CD14-positive monocyte (primary cell): ENCODE measurements at places on chromosomes 6 and 20.

DNA sequence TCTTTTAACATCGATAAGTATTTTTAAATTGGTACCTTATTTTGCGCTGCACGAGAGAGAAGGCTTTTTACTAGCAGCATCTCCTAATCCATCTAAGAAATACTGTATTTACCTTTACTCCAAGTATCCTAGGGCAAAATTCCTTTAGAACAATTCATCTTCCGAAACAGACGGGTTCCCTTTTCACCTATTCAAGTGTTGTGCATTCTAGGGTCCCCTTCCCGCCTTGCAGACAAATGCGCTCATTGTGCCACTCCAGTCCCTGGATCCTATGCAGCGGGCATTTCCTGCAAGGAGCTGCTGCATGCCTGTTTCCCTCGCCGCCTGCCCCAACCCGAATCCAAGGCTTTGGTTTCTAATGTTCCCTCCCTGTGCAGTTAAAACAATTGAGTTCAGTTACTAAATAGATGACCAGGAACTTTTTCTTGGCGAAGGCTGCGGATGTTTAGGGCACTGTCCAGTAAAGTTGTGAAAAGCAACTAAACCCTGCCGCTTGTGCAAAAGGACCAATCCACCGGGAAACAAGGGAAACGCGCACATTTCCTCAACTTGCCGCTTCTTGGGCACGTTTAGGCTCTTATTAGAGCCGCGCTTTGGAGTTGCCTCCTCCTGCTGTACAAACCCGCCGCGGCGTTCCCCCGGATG is 556 bp upstream of the SCAF8 start:
- DNase-seq: no peak

GRCh38 chr6:139290787-139291311 is 949 bp downstream of the TXLNB start:
- peak; percentile 80 for DNase-seq

- DNase-seq: peak; percentile 76
These were observed 6.8 kb upstream of the MICA start for GRCh38 chr6:31396422-31397152.

GRCh38 chr20:37123441-37123840 is 27.6 kb upstream of the RBL1 start:
- DNase-seq: peak; percentile 89

DNA sequence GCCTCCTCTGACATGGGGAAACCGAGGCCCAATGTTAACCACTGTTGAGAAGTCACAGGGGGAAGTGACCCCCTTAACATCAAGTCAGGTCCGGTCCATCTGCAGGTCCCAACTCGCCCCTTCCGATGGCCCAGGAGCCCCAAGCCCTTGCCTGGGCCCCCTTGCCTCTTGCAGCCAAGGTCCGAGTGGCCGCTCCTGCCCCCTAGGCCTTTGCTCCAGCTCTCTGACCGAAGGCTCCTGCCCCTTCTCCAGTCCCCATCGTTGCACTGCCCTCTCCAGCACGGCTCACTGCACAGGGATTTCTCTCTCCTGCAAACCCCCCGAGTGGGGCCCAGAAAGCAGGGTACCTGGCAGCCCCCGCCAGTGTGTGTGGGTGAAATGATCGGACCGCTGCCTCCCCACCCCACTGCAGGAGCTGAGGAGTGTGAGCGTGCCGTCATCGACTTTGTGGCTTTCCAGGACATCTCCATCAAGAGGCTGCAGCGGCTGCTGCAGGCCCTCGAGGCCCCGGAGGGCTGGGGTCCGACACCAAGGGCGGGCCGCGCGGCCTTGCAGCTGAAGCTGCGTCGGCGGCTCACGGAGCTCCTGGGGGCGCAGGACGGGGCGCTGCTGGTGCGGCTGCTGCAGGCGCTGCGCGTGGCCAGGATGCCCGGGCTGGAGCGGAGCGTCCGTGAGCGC is 1.6 kb downstream of the TNFRSF6B start:
- peak; percentile 2 for DNase-seq

DNA sequence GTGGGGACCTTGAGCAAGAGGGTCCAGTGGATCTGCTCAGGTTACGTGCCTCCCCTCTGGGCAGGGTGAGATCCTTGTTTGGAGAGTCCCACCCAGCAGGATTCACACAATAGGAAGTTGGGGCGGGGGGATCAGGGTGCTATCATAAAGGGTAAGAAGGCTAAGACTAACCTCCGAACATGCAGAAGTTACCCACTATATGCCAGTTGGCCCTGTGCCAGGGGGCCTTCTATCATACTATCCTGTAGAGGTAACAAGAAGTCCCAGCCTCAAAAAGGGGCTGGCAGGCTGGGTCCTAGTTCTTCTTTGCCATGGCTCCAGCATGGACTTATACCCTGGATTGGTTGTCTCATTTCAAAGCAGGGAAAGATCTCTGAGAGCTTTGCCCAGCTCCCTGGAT is 94.1 kb downstream of the CDH26 start:
- DNase-seq: peak; percentile 34

GRCh38 chr6:111842271-111842822 is 30.9 kb downstream of the FYN start:
- no peak for DNase-seq

DNA sequence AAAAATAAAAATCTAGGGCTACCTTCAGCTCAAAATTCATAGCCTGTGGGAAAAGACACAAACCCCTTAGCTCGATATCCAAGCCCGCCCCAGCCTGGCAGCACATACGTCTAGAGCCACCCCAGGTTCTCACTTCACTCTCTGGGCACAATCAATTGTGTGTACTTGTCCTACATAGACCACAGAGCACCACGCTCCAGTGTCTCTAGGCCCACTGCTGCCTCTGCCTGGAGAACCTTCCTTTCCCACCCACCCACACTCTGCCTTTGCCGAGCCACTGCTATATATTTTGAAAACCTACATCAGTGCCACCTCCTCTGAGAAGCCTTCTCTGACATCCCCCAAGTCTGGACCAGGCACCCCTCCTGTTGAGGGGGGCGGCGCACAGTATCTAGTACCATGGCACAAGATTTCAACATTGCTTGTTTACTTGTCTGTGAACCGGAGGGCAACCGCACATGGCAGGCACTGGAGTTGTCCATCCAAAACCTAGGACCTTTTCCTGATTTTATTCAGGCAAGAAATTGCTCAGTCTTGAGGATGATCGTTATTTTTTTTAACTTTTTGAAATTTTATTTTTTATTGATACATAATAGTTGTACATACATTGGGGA is 141.5 kb downstream of the UNC5CL start:
- no peak for DNase-seq

DNA sequence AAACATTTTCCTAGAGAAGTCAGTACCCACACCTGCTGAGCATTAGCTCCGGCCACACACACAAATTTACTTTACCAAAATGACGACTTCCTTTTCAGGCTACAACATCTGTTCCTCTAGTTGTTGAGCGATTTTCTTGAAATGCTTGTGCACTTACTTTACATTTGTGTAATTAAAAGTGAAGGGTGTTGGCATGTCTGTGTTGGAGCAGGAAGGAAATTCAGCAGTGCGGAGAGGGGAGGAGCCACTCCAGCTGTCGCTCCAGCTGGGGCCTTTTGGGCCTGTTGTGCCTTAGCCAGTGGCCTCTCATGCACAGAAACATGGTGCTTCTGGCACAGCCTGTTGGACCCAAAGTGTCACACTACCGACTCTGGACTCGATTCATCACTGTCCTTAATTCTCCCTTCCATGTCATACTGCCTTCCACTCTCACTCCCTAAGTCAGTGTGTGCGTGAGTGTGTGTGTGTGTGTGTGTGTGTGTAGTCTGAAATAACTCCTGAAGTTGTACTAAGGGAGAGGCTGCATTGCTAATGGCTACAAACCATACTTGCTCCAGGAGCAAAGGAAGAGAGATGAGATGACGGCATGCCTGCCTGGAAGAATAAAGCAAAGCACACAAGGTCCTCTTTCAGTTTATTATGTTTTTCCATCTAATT is 191.8 kb upstream of the ARG1 start:
- no peak for DNase-seq

DNA sequence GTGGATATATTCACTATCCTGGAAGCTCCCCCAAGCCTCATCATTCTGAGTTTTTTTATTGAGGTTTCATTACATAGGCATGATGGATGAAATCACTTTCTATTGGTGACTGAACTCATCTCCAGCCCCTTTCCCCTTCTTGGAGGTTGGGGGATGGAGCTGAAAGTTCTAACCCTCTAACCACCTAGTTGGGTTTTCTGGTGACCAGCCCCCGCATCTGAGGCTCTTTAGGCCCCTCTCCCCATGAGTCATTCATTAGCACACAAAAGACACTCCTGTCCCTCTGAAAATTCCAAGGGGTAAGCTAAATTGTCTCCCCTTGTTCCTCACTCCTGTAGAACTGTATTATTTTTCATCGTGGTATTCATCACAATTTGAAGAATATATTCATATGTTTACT is 33.3 kb downstream of the GFRA4 start:
- DNase-seq: no peak

DNA sequence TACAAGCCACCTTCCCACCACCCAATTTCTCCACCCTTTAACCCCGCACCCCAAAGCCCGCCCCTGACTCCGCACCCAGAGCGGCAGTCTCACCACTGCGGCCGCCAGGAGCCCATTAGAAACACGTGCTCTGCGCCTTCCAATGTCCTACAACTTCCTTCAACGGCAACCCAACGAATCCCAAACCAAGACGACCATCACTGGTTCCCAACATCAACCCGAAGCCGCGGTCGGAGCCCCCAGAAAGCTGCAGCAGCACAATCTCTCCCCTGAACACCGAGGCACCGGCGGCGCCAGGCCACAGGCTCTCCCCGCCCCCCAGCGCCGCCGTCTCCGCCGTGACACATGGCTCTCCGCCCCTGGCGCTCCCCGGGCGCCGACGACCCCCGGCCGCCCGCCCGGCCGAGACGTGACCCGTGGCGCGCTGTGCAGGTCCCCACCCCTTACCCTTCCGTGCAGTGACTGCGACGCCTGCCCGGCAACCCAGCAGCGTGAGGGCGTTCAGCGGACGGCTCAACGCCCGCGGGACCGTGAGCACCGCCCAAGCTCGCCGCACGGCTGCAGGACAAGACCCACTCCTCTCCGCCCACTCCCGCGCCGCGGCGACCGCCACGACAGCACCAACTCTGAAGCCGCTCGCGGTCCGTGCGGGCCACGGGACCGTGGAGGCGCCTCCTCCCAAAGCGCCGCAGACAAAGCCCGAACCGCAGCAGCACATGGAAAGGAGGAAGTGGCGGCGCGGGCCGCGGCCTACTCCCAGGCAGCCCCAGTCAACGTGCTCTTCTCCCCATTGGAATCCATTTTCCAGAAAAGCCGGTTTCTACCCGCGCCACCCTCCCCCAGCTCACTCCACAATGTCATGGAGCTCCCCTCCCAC is 551 bp downstream of the SYNCRIP start:
- DNase-seq: peak; percentile 70

GRCh38 chr6:46281110-46281509 is 110.3 kb upstream of the ENPP5 start:
- DNase-seq: no peak
